Erythroblast (primary cell): ENCODE measurements at places on chromosomes 13 and 19.

- DNase-seq: no peak
Measured at GRCh38 chr19:51891193-51891747, 3.5 kb upstream of the ZNF577 start.

GRCh38 chr13:32267836-32268439 lies 47.2 kb downstream of the ZAR1L start:
- no peak for DNase-seq

GRCh38 chr19:17703824-17704463 lies 15.3 kb upstream of the MAP1S start:
- DNase-seq: peak; percentile 63

- DNase-seq: no peak
Measured at GRCh38 chr19:14992780-14993179, 13.1 kb upstream of the SLC1A6 start.

DNA sequence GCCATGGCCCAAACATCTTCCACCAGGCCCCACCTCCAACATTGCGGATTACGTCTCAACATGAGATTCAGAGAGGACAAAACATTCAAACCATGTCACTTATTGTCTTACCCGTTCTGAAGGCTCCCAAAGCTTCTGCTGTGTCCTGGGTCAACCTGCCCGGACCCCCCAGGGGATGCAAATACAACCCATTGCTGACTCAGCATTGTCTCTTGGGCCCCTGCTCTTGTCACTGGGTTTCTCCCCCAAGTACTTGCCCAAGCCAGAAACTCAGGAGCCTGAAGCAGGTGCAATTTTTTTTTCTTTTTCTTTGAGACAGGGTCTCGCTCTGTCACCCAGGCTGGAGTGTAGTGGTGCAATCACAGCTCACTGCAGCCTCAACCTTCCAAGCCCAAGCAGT lies 144.5 kb downstream of the KCTD15 start:
- no peak for DNase-seq

DNA sequence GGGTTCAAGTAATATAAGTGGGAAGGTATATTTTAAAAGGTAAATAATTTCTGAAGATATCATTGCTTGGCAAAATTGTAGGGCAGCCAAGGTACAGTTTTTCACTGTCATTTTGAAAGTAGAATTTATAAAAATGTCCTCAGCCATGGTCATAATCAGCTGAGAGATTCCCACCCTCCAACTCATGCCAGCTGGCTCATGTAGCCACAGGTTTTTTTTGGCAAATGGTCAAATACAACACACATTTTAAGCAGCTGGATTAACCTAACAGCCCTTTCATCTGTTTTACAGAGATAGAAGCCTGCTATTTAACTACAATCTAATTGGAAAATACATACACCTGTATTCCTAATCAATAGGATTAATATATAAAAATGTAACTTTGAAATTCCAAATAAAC lies 619.2 kb upstream of the SGCG start:
- DNase-seq: no peak

GRCh38 chr19:579842-580155 lies 7.4 kb downstream of the BSG start:
- DNase-seq: no peak

- DNase-seq: no peak
Measured at GRCh38 chr13:110221406-110222117, 85.4 kb downstream of the COL4A1 start.

- DNase-seq: peak; percentile 36
Measured at GRCh38 chr13:91133941-91134802, 213.3 kb upstream of the MIR17HG start.

- no peak for DNase-seq
Measured at GRCh38 chr13:47288546-47288945, 391.7 kb upstream of the HTR2A start.

DNA sequence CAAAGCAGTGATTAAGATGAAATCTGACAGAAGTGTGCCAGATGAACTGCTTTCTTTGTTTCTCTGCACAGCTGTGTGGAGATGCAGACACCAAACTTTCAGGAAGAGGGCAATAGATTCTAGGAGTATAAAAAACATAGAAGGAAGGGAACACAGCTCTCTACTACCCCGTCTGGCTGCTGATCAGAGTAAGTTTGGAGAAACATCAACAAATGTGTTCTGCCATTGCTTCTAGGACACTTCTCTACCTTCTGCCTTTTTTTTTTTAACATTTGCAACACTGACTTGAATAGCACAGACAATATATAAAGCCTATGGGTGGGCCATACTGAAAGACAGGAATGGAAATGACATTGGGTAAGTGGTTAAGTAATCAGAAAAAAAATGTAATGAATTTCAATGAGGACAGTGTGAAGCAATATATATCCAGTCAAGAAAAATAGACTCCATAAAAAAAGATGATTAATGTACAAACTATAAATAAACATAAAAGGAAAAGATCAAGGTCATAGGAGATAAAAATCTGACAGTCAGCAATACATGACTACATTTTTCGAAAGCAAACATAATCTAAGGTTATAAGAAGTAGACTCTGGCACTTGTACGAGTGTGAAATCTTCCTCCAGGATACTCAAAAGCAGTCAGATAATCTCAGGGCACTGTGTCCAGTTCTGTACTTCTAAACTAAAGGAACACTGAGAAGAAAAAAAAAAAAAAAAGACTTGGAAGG lies 21.4 kb downstream of the NUFIP1 start:
- no peak for DNase-seq

GRCh38 chr13:26448032-26448431 lies 109.5 kb upstream of the WASF3 start:
- DNase-seq: no peak

DNA sequence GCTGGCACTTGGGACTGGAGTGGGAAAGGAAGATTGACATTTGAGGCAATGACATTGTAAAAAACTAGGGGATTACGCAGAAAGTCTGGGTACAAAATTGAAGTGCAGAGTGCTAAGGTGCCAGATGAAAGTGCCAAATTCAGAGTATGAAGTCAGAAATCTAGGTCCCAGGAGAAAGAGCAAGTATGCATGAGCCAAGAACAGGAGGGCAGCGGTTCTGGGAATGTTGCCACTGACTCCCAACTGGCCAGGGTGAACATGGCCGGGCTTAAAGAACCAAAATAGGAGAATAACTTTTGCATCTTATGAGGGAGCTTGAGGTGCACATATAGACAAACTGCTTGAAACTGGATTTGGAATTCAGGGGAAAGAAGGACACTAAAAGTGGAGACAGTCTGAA lies 495.8 kb upstream of the KLF12 start:
- no peak for DNase-seq

DNA sequence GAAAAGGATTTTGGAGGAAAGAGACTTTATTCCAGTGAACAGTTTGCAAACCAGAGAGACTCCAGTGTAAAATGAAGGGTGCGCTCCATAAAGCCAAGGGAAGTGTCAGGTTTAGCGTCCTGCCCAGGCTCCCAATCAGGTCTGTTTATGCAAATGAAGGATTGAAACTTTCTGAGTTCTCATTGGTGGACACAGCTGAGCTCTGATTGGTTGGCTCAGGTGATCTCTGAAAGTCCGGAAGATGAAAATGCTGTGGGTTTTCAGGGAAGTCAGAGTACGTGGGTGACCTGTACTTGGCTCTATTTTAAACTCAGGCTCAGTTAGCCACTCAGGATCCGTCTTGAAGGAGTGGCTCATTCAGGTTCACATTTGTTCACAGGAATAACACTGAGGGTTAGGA lies 28.7 kb upstream of the CD33 start:
- no peak for DNase-seq

GRCh38 chr19:51066393-51067186 lies 1.7 kb upstream of the KLK13 start:
- DNase-seq: no peak

DNA sequence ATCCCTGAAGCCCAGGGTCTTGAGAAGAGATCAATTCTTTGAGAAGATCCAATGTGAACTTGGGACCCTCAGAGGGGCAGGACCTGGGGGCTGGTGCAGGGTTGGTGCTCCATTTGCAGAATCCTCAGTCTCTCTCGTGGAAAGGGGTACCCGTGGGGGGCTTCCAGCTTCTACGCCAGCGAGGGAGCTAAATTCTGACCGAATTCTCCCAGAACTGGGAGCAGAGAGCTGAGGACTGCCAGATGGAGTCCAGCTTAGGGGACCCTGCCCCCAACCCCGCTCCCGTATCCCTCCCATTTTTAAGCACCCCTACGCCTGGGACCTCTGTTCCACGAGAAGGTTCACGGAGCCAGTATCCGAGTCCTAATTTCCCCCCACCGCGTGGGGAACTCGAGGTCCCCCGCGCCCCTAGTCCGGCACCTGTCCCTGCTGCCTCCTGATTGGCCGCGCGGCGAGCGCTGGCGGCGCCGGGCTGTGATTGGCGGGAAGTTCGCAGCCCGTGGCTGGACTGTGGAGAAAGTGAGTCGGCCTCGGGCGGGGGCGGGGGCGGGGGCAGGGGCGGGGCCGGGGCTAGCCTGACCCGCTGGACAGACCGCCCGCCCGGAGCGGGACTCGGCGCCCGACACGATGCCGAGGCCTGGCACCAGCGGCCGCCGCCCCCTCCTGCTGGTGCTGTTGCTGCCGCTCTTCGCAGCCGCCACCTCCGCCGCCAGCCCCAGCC lies 4.4 kb upstream of the LTBP4 start:
- DNase-seq: peak; percentile 54

GRCh38 chr19:23993440-23993839 lies 78.8 kb downstream of the ZNF726 start:
- no peak for DNase-seq

GRCh38 chr19:1265615-1266128 lies 3.5 kb upstream of the CIRBP start:
- DNase-seq: peak; percentile 83

DNA sequence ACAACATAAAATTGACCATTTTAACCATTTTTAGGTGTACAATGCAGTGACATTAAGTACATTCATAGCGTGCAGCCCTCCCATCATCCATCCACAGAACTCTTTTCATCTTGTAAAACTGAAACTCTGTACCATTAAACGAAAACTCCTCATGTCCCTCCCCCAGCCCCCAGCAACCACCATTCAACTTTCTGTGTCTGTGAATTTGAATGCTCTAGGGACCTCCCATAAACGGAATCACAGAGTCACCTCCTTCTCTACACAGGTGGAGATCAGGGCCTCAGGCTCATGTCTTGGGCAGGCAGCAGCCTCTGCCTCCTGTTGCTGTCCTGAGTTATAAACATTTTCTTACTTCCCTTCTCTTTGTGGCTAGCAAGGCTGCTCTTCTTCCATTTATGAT lies 7.3 kb upstream of the CCNE1 start:
- no peak for DNase-seq

DNA sequence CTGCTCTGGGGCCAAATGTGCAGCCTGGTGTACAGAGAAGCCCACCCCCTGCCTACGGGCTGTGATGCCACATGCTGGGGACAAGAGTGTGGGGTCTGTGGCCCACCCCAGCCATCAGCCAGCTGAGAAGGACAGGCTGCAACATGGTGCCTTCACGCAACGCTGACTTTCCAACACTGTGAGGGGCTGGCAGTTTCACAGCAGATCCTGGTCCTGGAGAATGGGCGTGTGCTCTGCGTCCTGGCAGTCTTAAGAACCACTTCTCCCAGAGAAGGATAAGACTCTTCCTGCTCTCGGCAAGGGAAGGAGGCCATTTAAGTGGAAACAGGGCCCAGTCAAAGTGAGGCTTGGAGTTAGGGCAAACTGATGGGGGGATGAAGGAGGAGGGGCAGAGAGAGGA lies 4.6 kb downstream of the LRRC4B start:
- no peak for DNase-seq

- DNase-seq: no peak
Measured at GRCh38 chr13:48511621-48512230, 21.2 kb downstream of the RCBTB2 start.

- no peak for DNase-seq
Measured at GRCh38 chr19:31270897-31271296, 78.3 kb downstream of the TSHZ3 start.
